CD4-positive, alpha-beta T cell treated with Interleukin-6 for 4 hours (primary cell): ENCODE measurements at places on chromosomes 7 and 10.

DNA sequence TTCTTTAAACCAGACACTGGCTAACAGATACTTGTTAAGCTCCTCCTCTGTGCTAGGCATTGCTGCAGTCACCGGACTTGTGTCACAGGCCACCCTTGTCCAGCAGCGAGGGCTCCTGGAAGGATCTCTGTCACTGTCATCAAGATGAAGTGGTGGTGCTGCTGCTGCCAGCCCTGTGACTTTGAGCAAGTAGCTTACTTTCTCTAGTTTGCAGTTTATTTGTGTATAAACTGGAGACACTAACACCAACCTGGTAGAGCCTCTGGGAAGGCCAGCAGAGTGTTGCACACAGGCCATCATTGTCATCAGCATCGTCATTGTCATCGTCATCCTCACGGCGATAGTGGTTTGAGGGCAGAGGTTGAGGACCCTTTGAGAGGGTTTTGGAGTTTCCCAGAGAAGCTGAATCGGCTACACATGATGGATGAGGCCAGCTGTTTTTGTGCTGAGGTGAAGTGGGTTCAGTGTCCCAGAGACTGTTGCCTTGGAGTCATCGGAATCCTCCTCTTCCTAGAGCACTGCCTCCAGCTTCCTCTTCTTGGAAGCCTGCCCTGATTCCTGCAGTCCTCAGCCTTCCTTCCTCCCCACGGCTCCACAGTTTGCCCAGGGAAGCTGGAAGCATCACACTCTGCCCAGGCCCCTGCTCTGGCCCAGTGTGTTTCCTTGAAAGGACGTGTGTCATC lies 128.4 kb downstream of the GRK5 start:
- DNase-seq = no peak

DNA sequence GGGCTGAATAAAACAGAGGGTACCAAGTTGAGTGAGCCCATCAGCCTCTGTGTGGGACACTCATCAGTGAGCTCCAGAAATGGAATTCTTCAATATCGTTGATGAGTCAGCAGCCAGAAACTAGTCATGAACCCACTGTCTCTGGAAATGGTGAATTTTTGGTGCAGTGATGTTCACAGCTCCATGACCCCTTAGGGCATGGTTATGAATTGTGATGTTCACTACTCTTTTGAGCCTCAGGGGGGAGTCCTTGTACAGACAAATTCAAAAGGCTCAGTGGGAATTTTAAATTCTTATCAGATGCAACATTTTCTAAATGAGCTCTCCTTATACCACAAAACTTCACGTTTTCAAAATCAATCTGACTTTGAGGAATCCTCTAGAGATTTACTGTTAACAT lies 335.7 kb downstream of the PHTF2 start:
- DNase-seq = no peak

- DNase-seq = no peak
These were observed 9.0 kb upstream of the ANTXRL start for GRCh38 chr10:46277840-46278239.

DNA sequence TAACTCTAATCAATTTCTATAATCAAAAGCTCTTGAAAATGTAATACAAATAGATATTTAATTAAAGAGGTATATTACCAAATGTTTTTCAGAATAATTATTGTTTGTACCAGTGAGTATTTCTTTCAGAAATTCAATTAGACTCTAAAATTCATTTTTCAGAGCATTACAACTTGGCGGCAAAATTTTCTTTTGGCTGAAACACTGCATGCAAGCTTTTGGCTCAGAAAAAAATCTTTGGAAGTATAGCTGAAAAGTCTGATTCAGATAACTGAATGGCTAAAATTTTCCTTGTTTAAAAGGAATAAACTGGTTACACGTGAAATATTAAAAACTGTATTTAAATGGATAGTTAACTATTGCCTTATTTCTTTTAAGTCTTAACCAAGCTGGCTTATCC lies 202.6 kb upstream of the KAT6B start:
- no peak for DNase-seq

- no peak for DNase-seq
These were observed 40.1 kb upstream of the XPNPEP1 start for GRCh38 chr10:109963439-109963838.

- DNase-seq = no peak
These were observed 32.2 kb downstream of the ZRANB1 start for GRCh38 chr10:124974131-124974530.

DNA sequence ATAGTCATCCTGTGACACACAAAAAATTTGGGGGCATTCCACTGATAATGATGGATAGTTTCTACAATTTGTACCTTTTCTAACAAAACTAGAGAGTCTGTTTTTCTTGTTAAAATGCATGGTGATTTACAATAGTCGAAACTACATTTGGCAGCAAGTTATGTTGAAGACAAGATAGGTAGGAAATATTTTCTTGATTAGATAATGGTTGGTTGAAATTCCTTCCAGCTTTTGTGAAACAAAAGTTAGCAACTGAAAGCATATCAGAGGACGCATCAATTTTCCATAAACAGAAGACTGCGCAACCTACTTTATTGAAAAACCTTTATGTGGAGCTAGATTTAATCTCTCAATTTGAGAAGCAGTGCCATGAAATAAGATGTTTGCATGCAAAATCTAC lies 155.8 kb upstream of the GLI3 start:
- no peak for DNase-seq

DNA sequence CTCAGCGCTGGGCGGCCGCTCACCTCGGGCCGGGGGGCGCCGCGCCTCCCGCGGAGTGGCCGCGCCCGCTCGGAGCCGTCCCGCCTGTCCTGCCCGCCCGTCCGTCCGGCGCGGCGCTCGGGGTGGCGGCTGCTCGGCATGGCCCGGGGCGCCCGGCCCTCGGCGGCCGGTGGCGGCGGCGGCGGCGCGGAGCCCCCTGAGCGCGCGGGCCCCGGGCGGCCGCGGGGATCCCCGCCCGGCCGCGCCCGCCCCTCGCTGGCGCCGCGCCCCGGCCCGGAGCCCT lies 338 bp downstream of the SDK1 start:
- no peak for DNase-seq

DNA sequence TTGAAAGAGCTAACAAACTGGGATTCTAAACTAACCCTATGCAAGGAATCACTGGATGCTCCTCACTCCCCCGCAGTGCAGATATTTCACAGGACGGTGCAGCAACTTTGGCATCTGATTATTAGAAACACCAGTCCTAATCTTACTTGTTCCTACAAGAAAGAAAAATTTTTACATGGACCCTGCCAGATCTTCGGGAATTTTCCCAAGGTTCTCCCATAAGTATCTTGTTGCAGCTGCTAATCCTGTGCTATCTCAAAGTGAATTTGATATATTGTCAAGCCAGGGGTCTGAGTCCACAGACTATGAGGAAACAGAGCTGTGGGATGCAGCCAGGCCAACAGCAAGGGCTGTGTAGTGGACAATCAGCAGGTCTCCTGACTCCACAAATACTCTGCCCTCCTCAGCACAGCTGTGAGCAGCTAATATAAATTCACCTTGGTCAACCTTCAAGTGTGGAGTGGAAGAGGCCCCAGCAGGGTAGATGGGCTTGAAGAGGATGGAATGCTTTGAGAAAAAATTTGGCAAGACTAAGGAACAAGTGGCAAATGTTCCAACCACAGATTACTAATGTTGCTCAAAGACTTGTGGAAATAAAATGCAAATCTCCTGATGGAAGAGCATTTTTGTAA lies 25.6 kb downstream of the VSTM4 start:
- DNase-seq = no peak

DNA sequence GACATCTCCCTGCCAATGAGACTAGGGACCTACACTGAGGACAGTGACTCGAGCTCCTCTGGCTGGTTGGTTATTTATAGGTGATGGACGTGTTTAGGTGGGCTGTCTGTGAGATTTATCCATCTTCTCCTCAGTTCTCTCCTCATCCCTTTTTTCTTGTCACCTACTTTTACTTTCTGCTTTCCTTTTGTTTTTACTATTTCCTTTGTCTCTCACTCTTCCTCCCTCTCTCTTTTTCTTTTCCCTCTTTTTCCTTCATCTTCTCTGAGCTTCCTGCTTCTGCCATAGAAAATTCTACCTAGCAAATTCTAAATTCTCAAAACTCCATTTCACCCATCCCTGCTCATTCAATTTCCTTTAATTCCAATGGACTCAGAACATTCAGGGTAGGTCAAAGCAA lies 478.0 kb downstream of the GRID1 start:
- DNase-seq = no peak

DNA sequence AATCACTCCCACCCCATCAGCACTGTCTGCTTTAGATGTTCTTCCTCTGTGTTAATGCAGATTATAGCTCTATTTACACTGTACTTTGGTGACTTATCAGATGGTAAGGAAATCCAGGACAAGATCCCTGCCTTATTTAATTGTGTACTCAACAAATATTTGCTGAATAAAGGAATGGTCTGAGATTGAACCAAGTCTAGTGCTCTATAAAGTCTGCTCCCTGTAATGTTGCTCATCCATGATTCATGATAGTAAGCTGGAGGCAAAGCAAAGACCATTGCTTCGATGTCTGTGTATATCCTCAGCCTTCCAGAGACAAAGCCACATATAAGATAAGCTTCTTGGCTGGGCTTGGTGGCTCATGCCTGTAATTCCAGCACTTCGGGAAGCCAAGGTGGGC lies 33.5 kb downstream of the PLCE1 start:
- no peak for DNase-seq

DNA sequence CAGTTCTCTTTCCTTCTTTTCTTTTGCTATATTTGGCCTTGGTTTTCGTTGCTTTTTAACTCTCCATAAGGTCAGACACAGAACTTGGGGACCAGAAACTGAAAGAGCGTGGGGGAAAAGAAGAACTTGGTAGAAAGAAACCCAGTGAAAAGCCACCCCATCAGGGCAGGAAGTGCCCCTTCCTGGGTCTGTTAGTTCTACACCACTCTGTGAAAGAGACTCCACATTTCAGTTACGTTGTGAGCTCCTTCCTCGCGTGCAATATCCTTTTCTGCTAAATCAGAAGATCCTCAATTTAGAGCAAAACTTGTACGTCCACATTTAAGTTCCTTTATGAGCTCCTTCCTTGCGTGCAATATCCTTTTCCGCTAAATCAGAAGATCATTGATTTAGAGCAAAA lies 220.6 kb upstream of the FOXK1 start:
- no peak for DNase-seq

DNA sequence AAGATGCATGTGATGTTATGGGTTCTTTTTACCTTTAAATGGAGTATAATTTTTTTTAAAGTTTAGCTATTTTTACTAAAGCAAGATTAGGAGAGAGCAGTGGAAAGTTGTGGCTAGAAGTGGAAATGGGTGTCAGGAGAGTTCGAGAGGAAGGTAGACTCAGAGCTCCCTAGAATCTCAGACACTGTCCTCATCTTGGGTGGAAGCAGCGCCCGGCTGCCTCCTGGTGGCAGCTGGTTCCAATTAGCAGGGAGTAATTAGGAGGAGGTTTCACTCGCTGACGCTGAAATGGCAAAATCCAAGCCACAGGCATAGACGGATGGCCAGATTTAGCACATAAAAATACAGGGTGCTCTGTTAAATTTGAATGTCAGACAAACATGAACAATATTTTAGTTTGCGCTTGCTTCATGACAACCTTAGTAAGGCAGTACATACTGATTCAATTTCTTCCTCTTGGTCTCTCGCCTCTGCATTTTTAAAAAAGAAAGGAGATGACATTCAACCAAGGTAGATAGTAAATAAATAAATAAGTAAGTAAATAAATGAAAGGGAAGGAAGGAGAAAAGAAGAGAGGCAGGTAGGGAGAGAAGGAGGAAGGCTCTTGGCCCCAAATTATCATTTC lies 58.5 kb downstream of the LGI1 start:
- DNase-seq = peak; percentile 19

GRCh38 chr7:7017707-7018280 lies 164.6 kb upstream of the C1GALT1 start:
- DNase-seq = no peak

DNA sequence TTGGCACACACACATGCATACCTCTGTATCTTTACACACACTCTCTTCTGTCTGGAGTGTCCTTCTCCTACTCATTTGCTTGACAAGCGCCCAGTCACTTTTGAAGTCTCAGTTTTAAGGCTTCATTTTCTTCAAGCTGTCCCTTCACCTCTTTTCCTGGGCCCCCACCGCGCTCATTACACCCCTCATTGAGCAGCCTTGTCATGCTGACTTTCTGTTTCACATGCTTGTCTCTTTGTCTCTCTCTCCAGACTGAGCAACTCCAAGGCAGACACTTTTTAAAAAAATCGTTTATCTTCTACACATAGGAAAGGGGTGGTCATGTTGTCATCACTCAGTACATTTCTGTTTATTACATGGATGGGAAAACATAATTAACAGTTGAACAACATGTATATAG lies 225.2 kb upstream of the FZD1 start:
- no peak for DNase-seq

DNA sequence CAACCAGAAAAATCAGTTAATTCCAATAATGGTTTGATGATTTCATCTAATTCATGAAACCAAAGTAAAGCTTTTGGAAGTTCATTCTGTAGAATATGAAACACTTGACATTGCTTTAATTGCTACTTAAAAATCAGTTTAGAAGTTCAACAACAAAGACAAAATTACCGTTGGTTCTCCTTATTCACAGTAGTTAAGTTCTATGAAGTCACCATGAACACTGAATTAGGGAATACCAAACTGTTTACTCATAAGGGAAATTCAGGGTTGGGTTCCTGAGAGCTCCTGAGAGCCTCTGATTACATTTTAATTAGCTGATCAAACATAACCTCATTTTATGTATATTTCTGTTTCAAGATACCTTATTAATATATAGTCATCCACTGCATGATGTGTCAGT lies 46.2 kb downstream of the ZNF438 start:
- no peak for DNase-seq

GRCh38 chr7:106927536-106927935 lies 62.5 kb downstream of the PIK3CG start:
- no peak for DNase-seq

DNA sequence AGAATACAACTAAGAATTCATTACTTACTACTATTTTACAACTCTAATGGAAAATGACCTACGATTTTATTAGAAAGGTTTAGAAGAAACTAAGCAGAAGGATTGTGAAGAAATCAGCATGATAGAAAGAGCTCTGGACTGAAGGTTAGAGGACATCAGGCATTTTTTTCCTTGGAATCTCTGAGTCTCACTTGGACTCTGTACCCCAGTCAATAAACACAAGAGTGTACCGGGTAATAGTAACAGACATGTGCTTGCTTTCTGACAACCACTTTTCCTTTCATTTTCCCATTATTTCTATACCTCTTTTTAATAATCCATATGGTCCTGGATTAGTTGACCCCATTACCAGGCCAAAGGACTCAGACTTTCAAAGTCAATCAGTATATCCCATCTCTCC lies 1240.9 kb upstream of the LRRTM3 start:
- no peak for DNase-seq

DNA sequence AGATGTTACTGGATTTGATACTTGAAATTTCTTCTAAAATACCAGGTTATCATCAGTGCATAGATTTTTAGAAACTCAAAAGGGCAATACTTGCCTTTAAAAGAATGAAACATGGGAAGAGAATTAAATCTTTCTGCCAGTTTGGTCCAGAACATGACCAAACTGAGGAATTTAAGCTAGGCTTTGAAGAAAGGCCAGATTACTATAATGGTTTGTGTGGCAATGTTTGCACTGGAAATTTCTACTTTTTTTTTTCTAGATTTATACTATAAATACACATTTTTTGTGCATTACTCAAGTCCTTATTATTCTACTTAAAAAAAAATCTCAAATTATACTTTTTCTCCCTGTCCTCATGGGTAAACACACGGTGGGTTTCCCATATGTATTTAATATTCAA lies 9.2 kb downstream of the MKX start:
- DNase-seq = no peak
